ENCODE measurements at places on chromosomes 4 and X.

- no peak for DNase-seq
These were observed 78.4 kb downstream of the CCNG2 start for GRCh38 chr4:77235289-77235854.

GRCh38 chr4:52873191-52873590 is 11.1 kb downstream of the RASL11B start:
- no peak for DNase-seq

GRCh38 chr4:51853027-51853682 is 10.2 kb downstream of the DCUN1D4 start:
- DNase-seq = no peak

DNA sequence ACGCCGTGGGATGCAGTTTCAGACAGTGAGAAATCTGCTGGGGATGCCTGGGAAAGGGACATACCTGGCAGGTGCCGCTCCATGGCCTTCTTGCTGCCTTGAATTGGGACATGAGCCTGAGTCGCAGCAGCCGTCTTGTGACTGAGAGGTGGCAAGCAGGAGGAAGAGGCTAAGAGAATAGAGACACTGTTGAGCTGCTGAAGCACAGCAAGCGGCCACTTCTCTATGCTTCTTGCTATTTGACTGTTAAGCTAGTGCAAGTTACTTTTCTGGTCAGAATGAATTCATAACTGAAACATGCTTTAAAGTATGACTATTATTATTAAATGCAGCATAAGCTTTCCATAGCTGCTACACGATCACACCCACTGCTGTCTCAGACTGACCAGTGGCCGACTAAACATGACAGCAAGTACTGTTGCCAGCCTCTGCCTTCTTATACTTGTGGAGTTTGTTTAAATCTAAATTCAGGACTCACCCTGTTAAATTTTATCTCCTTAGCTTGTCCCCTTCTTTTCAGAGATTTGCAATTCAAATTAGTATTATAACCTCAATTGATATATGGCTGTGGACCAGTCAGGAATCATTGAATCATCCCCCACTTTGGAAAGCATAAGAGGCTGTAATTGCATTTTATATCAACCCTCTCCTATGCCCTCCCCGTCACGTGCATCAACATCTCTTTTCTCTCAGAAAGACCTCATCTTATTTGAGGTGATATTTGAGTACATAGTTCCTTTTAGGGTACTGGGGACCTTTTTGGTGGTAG is 24.8 kb upstream of the ACSL1 start:
- DNase-seq = no peak

GRCh38 chrX:65866773-65867172 is 173.1 kb downstream of the VSIG4 start:
- no peak for DNase-seq

GRCh38 chr4:127416115-127416514 is 216.6 kb upstream of the INTU start:
- no peak for DNase-seq

- no peak for DNase-seq
These were observed 145.8 kb downstream of the PRKX start for GRCh38 chrX:3567686-3568085.

DNA sequence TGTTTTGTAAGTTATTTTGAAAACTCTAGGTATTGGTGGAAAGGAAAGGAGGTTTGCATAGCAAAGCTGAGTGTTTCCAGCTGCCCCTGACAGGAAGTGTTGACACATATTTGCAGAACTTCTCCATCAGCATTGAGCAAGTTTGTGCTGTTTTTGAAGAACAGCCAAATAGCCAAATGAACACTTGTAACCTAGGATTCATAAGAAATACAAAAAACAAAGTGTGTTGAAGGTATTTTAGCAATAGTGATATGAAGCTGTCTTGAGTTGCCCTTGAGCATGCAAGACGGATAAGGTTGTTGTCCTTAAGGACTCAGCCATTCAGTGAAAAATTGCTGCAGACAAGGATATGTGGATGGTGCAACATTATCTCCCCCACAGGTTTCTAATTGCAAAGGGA is 68.3 kb upstream of the PGM2 start:
- DNase-seq = no peak

DNA sequence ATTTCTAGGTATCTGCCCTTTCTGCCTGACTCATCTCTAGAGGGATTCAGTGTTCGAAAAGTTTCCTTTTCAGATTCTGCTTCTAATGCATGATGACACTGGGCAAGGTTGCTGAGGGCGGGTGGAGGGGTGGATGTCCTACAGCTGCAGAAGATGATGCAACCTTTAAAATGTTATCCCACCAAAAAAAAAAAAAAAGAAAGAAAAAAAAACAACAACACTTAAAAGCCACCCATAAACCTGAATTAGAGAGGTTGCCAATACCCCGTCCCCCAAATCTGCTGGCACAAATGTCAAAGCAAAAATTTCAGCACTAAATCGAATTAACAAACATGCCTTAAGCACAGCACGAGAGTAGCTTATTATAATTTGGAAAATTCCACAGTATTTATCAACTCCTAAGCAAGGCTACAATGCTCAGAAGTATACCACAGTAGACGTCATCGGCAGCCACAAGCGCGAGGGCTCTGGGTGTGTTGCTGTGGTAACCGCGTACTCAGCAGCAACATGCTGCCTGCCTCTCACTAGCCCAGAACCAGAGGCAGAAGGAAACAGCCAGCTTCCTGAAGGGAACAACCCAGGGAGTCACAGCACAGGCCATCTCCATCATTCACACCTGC is 167.5 kb upstream of the MAP3K15 start:
- peak; percentile 77 for DNase-seq

DNA sequence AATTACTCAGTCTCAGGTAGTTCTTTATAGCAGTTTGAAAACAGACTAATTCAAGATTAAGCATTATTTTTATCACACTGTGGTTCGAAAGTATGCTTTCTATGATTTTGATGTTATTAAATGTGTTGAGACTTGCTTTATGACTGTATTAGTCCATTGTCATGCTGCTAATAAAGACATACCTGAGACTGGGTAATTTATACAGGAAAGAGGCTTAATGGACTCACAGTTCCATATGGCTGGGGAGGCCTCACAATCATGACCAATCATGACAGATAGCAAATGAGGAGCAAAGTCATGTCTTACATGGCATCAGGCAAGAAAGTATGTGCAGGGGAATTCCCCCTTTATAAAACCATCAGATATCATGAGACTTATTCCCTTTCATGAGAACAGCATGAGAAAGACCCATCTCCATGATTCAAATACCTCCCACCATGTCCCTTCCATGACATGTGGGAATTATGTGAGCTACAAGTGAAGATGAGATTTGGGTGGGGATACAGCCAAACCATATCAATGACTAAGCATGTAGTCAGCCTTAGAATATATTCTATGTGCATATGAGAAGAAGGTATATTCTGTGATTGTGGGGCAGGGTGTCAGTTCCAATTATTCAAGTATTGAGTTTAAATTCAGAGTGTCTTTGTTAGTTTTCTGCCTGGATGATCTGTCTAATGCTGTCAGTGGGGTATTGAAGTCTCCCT is 44.6 kb upstream of the UGT2A1 start:
- DNase-seq = no peak

- DNase-seq = no peak
These were observed at the start of gene PITX2 for GRCh38 chr4:110622841-110623717. PITX2 (minus strand) TSS chr4:110623077; CDS start chr4:110622460, 617 bp downstream.

DNA sequence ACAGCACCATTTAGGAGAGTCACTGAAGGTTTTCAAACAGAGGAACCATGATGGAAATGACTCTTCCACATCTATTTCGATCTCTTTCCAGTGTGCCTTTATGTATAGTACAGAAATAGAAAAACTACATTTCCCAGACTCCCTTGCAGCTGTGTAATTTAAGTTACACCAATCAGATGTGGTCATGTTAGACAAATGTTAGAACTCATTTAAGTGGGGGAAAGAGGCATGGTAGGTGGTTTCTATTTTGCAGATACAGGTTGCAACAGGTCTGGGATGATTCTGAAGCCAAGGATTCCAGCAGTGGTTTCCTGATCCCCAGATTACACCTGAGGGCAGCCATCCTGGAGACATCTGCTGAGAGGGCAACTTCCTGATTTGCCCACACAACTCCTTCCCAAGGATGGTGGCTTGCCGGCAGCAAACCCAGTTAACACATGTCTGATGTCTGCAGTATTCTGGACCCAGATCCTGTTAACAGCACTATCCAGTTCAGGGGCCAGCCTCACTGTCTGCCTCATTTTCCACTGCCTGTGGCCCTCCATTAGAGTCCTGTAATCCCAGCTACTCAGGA is 38.7 kb upstream of the PDK3 start:
- DNase-seq = peak; percentile 2

DNA sequence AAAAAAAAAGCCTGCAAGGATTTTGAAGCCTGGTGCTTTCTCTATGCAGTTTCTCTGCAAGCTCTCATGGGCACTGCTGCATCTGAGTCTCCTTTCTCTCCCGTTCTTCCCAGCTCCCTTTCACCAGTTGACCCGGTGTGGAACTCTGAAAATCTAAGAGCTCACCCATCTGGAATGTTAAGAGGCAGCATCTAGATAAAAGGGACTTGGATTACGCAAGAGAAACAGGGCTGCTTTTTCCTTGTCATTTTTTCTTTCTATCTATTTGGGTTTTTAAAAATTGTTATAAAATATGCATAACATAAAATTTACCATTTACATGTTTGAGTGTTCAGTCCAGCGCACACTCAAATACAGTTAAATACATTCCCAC is 95.2 kb upstream of the RPS6KA3 start:
- no peak for DNase-seq

DNA sequence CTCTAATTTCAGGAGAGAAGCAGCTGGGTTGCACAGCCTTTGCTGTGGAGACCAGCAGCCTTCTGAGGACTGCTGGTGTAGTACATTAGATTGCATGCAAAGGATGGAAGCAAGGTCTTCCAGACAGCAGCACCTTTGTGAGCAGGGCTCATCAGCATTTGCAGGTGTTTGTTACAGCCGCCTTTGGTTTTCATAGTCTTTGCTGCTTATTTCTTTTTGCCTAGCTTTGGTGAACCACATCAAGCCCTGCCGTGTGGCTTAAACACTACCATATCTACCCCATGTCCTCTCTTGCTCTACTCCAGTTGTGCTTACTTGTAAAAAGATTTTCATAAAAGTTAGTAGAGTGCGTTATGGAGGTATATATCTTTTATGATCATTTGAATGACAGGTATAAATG is 57.5 kb downstream of the MTM1 start:
- DNase-seq = no peak
